ENCODE measurements at places on chromosomes 11 and 22. TPM values are rescaled to one million over a fixed set of nuclear protein-coding genes. Genes with fewer than 3 reads are reported as not detected.

The OR10W1 gene
- polyA plus RNA-seq = not detected

The TRIM48 gene
- polyA plus RNA-seq = not detected

The PHF21B gene
- polyA plus RNA-seq = not detected

The XKR3 gene
- polyA plus RNA-seq = not detected

DNA sequence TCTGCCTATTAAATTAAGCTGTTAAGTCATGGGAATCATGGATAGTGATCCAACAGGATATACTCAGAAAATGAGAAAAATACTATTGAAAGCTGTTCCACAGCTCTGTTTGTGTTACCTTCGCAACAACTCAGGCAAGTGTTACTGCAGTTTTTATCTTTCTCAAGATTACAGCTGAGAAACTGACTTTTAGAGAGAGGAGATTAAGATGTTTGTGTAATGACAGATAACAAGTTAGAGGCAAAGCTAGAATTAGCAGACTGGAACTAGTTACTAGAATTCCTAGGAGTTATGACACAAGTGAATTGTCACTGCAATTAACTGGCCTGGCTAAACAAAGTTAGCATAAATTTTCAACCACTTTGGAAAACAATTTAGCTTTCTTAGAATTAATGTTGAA is 1.6 kb downstream of the SLN start:
- DNase-seq = no peak

DNA sequence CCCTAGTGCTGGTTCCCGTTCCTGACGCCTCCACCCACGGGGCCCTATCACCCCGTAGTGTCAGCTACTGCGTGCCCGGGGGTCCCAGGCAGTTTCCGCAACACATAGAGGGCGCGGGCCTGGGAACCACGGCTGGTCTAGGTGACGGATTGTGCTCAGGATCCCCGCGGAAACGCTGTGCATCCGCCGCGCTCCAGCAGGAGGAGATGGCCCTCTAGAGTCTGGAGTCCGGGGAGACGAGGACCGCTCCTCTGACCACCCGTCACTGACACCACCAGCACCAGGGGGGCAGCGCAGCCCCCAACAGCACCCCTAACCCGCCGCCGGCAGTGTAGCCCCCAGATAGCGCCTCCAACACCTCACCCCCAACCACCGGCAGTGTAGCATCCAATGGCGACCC is 4.4 kb upstream of the RFPL3 start:
- DNase-seq = no peak

- DNase-seq = no peak
Measured at GRCh38 chr11:127252321-127252720, 251.8 kb upstream of the KIRREL3 start.

DNA sequence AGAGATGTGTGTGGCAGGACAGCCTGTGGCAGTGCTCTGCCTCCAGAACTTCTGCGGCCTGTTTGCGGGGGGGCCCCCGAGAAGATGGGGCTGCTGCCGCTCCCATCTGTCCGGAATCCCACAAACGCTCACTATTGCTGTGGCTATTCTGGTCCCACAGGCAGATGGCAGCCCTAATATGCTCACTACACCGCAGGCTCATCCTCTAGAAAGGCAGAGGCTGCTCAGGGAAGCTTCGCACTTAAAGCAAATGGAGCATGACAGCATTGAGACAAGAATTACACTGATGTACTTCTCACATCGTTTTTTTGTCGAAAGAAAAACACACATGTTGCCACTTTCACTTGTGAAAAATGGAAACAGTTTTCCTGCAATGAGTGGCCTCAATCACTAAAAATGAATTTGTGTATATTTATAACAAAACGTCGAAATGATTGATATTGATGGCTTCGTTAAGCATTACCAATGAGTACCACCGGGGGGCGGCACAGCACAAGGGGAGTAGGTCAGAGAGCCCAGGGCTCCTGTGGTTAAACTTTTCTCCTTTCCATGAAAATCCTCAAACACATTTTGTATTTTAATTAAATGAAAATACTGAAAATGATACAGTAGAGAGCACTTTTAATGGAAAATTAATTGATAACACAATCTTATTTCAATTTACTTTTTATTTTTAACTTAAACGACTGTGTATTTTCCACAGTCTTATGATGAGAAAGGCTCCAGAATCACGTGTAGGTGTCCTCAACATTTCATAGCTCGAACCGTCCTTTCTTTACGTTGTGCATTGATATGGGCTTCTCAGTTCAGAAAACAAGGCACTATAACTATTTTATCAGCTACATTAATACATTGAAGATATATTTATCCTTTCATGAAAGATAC is 69.1 kb downstream of the CTTN start:
- DNase-seq = no peak

- DNase-seq = no peak
Measured at GRCh38 chr11:61195719-61196118, 7.6 kb upstream of the PGA3 start.

- DNase-seq = no peak
Measured at GRCh38 chr11:8034106-8034585, 46.9 kb upstream of the TUB start.

Data from naive B cell (primary cell).